ENCODE measurements at places on chromosomes 3 and 15. TPM values are rescaled to one million over a fixed set of nuclear protein-coding genes. Genes with fewer than 3 reads are reported as not detected.

TMC3 gene
- 0.95 TPM for total RNA-seq

GRCh38 chr3:184059424-184059823 lies 6.6 kb downstream of the HTR3C start:
- no peak for DNase-seq

DNA sequence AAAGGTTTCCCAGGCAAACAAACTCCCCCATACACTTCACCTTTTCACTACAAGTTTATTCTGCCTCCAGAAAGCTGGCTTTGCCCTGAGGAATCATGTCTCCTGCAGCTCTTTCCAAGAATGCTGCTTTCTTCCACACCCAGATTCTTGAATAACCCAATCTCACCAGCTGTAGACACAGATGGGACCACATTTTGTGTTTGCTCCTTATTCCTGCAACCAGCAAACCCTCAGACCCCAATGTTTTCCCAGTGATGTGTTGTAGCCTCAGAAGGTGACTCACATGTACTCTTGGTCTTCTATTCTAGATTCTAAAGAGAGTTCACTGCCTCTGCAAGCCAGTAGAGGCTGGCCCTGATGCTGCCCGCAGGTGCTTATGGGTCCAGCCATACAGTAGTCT lies 23.6 kb upstream of the TRIM59 start:
- DNase-seq, result no peak

DNA sequence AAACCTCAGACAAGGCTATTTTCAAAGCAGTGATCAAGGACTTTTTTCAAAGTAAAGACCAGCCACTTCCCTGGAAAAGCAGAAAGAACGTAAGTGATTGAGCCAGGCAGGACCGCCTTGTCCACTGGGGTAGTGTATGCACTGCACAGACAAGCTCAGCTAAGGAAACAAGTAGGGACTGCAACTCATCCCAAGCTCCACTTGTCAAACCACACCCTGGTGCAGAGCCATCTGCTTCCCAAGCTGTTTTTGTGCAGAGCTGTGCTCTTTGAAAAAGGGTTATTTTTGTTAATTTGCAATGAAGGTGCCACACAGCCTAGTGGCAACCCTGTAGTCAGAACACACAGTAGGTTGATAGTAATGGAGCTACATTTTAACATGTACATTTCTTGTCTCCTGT lies 193.3 kb downstream of the ADAMTS9 start:
- DNase-seq, result no peak

SATB1 gene
- 74.2 TPM for total RNA-seq

GRCh38 chr3:57796261-57796660 lies 40.2 kb downstream of the SLMAP start:
- DNase-seq, result no peak

ELL3 gene
- total RNA-seq, result 5.4 TPM
